ENCODE measurements at places on chromosomes 13 and 19.

GRCh38 chr13:30181888-30182651 lies 125.3 kb downstream of the KATNAL1 start:
- no peak for DNase-seq

- no peak for DNase-seq
These were observed 21.1 kb downstream of the ZNF274 start for GRCh38 chr19:58203814-58204475.

GRCh38 chr13:32384702-32385101 lies 43.2 kb downstream of the N4BP2L1 start:
- DNase-seq = no peak

GRCh38 chr13:31945202-31945961 lies 86.2 kb upstream of the FRY start:
- DNase-seq = no peak

DNA sequence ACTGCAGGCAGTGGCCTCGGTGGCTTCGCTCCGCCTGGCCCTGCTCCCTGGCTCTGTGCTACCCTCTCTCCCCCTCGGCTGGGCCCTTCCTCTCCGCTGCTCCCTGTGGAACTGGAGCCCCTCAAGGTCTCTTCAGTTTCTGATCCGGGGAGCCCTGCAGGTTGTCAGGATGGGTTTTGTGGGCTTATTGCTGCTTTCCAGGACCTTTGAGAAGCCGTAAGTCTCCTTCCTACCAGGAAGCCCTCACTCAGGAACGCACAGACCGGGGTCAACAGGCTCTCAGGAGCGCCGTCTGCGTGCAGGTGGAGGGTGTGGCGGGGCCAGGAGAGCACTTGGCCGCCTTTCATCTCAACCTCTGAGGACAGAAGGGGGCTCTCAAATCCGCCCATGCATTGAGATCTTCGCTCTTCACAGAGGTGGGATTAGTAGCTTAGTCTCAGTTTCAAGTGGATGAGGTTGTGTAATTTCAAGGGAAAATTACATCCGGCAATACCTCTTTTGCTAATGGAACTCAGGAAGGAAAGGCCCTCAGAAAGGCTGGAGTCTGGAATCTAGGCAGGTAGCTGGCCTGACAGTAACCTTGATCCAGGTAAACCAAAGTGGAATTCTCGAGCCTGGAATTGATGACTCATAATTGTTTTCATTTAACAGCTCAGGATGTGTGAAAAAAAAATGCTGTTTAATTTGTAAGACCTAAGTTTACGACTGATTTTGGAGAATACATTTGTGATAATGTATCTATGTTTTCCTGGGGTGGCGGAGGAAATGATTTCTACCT lies 102.0 kb downstream of the ATP11A start:
- DNase-seq = no peak

GRCh38 chr13:98960606-98961502 lies 17.0 kb downstream of the DOCK9 start:
- no peak for DNase-seq

Data from activated naive CD8-positive, alpha-beta T cell treated with anti-CD3 and anti-CD28 coated beads, Interleukin-2, amount 50 U/mL, for 24 hours (primary cell).